ENCODE measurements at places on chromosomes 11 and 22.

- DNase-seq, result peak; percentile 89
These were observed 5.7 kb upstream of the ACAT1 start for GRCh38 chr11:108115500-108116140.

GRCh38 chr22:40463683-40464082, 93.3 kb downstream of the SGSM3 start:
- no peak for DNase-seq

DNA sequence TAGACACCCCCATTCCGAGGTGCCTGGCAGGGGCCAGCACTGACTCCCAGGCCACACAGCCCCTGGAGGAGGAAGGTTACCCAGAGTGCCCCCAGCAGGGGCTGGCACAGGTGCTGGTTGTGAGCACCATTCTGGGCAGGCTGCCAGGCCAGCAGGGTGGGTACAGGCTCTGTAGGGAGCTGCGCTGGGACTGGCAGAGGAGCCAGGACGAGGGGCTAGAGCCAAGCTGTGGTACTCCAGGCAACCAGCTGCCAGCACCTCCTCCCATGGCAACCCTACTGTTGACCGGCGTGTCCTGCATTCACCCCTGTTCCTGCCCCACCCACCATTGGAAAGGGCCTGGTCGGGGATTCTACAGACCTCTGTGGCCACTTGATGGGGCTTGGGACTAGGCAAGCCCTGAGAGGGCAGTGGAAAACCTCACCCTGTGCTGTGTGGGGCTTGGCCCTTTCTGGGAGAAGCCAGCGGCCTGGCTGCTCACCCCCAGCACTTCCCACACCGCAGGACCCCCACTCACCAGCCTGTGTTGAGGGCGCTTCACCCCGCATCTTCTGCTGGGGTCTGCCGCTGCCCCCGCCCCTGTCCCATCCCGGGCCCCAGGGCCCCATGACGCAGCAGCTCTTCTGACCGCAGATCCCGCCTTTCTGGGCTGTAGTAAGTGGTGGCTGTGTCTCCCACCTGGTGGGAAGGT, 1.9 kb downstream of the CLDN5 start:
- DNase-seq, result no peak

DNA sequence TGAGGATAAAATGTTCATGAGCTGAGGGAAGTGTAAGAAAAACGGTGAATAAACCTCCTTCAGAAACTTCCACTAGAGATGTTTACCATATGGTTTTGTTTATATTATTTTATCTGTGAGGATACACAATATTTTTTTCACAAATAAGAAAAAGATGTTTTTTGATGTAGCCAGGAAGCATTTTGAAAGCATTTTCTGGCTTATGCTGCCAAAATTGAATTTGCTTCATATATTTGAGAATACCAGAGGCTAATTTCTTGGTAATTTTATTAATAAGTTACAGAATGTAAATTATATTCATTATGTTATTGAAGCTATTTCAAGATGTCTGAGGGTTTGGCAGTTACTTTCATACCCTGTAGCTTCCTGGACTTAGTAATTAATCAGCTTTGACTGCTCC, 686.6 kb downstream of the LUZP2 start:
- no peak for DNase-seq

DNA sequence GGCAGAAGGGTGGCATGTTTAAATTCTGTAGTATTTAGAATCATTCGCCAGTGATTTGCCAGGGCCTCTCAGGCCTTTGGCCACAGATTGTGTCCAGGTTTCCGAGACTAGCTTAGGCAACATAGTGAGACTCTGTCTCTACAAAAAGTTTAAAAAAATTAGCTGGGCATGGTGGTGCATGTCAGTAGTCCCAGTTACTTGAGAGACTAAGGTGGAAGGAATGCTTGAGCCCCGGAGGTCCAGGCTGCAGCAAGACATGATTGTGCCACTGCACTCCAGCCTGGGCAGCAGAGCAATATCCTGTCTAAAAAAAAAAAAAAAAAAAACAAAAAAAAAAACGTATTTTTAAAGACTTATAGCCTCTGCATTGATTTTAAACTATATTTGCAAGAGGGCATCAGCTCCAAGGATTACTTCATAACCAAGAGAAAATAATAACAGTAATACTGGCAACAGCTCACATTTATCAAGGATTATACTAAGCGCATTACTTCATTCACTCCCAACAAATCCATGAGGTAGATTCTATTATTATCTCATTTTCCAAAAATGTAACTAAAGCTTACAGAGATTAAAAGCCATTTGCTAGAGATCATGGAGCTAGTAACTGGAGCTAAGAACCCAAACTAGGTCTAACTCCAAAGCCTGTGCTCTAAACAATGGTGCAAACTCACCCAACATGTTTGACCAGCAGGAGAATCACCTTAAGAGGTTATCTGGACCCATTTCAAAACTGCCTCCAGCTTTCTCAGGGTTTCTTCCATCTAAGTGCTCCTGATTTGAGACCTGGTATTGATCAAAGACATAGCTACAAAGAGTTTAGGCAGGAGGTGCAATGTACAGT, 32.6 kb upstream of the SLC6A5 start:
- DNase-seq, result no peak

GRCh38 chr11:66365711-66366619, 5.6 kb downstream of the SLC29A2 start:
- no peak for DNase-seq

DNA sequence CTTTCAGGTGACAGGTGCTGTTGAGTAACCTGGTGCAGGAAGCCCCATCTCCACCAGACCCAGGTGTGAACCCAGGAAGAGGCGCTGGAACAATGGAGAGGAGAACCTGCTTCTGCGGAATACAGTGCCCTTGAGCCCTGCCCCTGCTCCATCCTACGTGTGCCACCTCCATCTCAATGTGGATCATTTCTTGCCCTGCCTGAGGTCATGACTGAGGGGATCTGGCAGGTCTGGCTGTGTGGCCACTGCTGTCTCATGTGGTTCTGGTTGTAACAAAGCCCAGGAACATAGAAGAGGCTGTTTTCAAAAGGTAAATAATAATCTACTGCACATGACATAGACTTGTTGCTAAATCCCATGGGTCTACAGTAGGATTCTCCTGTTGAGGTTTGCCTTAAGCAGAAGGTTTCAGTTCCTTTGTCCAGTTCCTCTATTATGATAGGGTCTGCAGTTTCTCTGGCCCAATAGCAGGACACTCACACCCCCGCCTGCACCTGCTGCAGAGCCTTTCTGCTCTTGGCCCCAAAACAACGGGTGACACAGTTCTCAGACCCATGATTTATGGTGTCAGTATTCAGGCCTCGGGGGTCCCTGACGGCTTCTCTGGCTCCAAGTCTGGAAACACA, 113.5 kb upstream of the IGLL5 start:
- no peak for DNase-seq

DNA sequence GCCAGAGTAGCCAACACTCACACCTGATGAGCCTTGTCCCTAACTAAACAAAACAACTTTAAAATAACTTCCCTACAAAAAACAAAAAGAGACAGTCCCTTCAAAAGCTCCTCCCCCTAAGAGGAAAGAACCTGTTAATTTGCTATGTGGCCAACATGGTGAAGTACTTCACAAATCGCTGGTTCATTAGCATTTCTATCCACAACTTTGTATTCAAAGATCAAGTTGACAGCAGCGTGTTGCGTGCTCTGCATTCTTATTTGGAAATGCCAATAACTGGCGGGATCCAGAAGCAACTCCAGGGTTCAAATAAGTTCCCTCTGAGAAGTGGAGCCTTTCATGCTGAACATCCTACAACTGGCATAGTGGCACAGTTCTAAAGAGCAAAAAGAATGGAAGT, 48.6 kb downstream of the CADM1 start:
- no peak for DNase-seq

- no peak for DNase-seq
These were observed 864.3 kb downstream of the TBC1D22A start for GRCh38 chr22:47626428-47627390.

DNA sequence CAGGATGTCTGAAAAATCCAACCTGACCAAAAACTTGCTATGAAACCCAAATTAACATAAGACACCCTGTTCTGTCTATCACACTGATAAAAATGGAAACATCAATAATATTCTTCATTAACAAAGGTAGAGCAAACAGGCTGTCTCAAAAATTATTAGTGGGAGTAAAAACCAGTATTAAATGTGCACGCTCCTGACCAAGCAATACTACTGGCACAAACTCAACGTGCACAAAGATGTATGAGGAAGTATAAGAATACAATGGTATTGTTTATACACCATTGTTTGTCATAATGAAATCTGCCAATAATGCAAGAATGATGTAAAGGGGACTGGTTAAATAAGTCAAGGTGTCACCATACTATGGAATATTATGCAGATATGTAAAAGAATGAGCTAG, 288.5 kb downstream of the MN1 start:
- no peak for DNase-seq

DNA sequence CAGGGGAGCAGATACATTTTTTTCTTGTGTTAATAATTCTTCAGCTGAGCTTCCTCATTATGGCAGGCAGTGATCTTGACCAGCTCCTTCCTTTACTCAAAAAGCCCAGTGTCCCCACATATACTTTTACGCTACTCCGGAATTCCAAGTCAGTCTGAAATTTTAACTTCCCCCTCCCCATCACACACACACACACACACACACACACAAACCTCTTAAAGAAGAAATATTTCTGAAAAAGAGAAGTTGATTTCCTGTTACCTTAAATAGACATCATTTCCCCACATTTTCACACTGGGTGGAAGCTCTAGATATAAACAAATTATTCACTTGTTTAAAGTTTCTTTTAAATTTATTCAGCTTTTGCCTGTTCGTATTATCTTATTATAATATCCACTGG, 113.9 kb downstream of the DBX1 start:
- no peak for DNase-seq

DNA sequence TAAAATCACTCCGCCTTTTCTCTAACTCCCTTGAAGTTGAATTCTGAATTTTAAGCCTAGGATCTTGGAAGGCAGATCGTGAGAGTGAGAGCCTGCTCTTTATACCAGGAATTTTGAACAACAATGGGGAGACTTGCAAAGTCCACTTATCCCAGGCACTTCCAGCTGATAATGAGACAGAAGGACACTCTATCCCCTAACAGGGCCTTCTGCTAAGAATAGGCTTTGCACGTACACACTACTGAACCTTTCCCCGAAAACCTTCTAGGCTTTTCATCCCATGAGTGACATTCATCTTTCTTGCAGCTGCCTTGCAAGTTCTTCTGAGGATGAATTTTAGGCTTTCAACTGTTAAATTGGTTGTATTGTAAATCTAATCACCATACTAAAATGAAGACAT, 44.0 kb upstream of the WT1 start:
- no peak for DNase-seq

DNA sequence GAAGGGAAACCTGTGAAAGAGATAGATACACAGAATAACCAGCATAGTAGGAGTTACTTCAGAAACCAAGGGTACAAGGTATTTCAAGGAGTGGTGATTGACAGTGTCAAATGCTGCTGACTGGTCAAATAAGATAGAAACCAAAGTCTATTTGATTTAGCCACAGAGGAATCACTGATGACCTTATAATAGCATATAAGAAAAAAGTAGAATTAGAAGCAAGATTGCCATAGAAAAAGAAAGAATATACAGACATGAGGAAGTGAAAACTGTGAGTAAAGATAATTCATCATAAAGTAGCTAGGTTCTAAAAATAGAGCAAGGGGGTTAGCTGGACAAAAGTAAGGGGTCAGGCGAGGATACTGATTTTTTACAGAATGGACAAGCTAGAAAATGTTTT, 14.2 kb downstream of the ZBTB44 start:
- DNase-seq, result no peak

DNA sequence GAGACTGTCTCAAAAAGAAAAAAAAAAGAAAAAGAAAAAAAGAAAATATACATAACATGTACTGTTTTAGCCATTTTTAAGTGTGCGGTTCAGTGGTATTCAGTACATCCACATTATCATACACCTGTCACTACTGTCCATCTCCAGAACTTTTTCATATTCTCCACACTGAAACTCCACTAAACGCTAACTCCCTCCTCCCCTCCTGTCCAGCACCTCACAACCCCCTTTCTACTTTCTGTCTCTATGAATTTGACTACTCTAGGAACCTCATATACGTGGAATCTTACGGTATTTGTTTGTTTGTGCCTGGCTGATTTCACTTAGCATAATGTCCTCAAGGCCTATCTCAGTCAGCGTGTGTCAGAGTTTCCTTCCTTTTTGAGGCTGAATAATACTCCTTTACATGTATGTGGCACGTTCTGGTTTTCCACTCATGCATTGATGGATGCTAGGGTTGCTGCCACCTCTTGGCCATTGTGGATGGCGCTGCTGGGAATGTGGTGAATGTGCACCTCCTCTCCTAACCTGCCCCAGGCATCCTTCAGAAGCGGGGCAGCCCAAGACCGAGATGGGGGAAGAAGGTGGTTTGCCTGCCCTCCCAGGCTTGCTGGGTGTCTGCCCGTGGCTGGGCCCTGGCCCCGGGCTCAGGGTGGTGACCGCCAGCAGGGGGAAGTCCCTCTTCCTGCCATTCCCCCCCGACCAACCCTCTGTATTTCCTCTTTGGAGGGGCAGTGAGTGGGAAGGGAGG, 60.5 kb downstream of the BCR start:
- no peak for DNase-seq

DNA sequence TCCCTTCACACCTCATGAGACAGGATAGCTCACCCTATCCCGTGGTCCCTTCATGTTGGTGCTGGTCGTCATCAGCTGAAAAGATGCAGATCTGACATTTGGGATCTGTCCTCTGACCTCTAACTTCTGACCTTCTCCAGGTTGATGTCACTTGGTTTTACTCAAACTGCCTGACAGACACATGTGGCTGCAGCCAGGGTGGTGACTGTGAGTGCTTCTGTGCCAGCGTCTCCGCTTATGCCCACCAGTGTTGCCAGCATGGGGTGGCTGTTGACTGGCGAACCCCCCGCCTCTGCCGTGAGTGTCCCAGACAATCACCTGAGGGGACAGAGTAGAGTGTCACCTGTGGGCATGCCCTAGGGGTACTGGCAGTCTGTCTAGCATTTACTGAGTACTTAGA, 49.7 kb downstream of the OTOG start:
- DNase-seq, result no peak

- no peak for DNase-seq
These were observed 381.6 kb downstream of the ETS1 start for GRCh38 chr11:128205796-128206195.

GRCh38 chr22:42856179-42856864, 751 bp downstream of the ARFGAP3 start:
- peak; percentile 56 for DNase-seq

DNA sequence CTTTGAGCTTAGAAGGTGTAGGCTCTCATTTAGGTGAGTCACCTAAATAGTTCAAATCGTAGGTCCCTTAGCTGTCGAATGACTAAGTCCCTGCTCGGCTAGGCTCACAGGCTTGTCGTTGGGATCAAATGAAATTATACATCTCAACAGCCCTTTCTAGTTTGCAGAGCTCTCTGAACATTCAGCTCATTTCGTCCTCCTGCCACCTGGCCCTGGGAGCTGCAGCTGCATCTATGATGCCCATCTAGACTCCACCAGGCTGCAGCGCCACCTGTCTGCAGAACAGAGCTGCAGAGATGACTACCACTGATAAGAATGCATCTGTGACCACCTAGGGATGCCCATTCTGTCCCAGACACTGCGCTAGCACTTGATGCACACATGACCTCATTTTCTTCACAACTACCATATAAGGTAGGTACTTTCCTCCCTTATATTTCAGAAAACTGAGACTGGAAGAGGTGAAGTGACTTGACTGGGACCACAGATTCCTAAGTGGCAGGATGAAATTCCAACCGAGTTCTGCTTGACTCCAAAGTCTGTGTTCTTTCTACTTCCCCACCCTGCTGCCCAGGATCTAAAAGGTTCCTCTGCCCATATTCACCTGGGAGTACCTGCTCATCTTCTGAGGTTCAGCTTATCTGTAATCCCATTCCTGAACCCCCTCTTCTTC, 141.1 kb upstream of the NARS2 start:
- no peak for DNase-seq
